ENCODE measurements at places on chromosomes 2 and 18. TPM values are rescaled to one million over a fixed set of nuclear protein-coding genes. Genes with fewer than 3 reads are reported as not detected.

Gene GREB1
- 12.4 TPM for total RNA-seq

Gene ZNF892
- total RNA-seq, result 4.7 TPM

Gene NPHP1
- total RNA-seq, result 4.1 TPM

Gene PKDCC
- 173 TPM for total RNA-seq

Gene RBKS
- 12.3 TPM for total RNA-seq

Gene ACADL
- 13.8 TPM for total RNA-seq

Gene PSMA8
- total RNA-seq, result not detected

Gene NXPH2
- total RNA-seq, result 2.1 TPM

Gene DSG4
- 0.19 TPM for total RNA-seq

Gene CTAGE1
- total RNA-seq, result not detected

Gene OTOS
- not detected for total RNA-seq

Gene SRD5A2
- total RNA-seq, result not detected

Gene KIF3C
- total RNA-seq, result 6.2 TPM

Gene LANCL1
- total RNA-seq, result 26.3 TPM

Gene SLC30A3
- total RNA-seq, result not detected

Gene CDK15
- 0.84 TPM for total RNA-seq

Gene VIL1
- total RNA-seq, result not detected

Gene CYTIP
- total RNA-seq, result 26.1 TPM

All from omental fat pad (tissue), 4 donors.